ENCODE measurements at places on chromosomes 2 and 18.

- peak; percentile 72 for DNase-seq
Measured at GRCh38 chr2:231709636-231709980, 1.3 kb downstream of the PTMA start.

GRCh38 chr18:76444446-76445105 is 50.5 kb downstream of the ZNF516 start:
- DNase-seq: no peak

GRCh38 chr2:111058264-111058663 is 62.5 kb upstream of the BCL2L11 start:
- no peak for DNase-seq

DNA sequence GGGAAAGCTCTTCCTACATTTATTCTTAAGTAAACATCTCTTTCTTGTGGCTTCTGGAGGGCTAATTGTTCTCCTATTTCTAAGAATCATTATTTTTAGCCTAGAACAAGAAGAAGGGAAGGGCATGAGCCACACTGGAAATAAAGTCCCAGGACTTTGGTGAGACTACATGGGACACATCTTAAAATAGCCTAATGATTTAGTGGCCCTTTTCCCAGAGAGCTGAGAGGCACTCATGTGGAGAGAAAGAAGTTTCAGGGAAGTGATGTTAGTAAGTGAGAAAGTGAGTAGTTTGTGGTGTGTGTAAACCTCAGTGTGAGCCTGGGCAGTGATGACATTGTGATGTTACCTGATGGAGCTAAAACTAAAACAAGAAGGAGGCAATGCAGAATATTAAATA is 14.6 kb downstream of the ITGA4 start:
- no peak for DNase-seq

DNA sequence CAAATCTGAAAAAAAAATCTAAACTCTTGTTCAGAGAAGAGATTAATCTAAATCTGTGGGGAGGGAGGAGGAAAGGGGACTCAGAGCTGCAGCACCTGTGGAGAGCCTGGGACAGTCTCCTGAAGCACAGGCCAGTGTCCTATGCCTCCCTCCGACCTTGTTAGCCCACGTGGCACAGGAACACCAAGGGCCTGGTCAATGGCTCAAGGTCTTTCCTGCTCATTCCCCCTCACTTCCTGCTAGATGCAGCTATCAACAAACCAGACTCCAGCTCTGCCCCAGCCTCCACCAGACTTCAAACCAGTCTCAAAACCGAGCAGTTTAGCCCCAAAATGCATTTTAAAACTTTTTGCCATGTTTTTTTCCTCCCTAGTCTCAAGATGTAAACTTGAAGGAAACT is 20.1 kb upstream of the SULT1C3 start:
- DNase-seq: no peak

DNA sequence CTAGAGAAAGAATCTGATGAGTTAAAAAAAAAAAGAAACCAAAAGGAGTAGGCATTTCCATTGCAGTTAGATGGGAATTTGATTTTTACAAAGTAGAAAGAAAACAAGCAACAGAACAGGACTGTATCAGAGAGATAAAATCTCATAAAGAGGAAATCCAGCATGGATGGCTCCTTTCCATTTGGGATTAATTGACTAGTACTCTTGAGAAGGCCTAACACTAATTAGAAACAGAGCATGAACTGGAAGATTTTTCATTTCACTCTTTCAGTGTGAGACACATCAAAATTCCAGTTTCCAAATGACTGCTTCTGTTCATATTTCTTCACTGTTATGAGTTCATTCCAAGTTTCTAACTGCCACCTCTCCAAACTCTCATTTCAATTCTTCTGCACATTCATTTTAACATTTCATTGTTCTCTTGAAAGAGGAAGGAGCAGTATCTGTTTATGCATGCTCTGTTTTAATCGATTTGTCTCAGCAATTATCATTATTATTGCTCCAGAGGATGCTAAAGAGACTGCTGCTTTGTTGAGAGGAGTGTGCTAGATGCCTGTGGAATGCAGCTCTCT is 108.8 kb upstream of the PIEZO2 start:
- no peak for DNase-seq

Measured in gastrocnemius medialis (tissue), 4 donors.